Upper lobe of right lung (tissue), 1 donor: ENCODE measurements at places on chromosomes 13 and 19. TPM values are rescaled to one million over a fixed set of nuclear protein-coding genes. Genes with fewer than 3 reads are reported as not detected.

Gene CFD
- 153 TPM for total RNA-seq

- DNase-seq: no peak
- H3K27ac ChIP-seq: no peak within 1 kb of the TSS
- no peaks in the 10 kb centered on the region for H3K36me3 ChIP-seq
Measured at GRCh38 chr13:98176777-98177608, at the start of gene RNF113B. RNF113B (minus strand) TSS chr13:98177269; CDS start chr13:98177236, 33 bp downstream.

DNA sequence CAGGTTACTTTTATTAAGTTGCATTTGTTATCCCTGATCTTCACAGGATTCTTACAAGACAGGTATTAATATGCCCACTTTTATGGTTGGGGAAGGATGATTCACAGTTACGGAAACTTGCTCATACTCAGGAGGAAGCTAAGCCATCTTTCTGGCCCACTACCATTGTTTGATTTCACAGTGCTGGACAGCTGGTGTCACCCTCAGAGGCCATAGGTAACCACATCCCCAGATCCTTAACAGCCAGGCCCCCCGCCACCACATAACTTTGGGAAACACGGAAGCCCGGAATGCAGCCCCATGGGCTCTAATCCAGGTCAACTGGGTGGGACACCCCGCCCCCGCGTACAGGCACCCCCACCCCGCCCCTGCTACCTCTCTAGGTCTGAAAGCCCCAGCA, 119.7 kb downstream of the IRS2 start:
- no peaks in the 10 kb centered on the region for H3K36me3 ChIP-seq
- H3K27me3 ChIP-seq: no peaks in the 10 kb centered on the region
- no peaks in the 10 kb centered on the region for H3K4me1 ChIP-seq
- no peak overlapping the region for H3K4me3 ChIP-seq
- H3K27ac ChIP-seq: no peak overlapping the region
- DNase-seq: no peak

Gene SLC6A16
- total RNA-seq: 4.5 TPM
